Kidney (tissue), 22 donors: ENCODE measurements at places on chromosomes 1 and 21.
A peak's percentile ranks its signal among the peaks of the same experiment; 100 is the strongest.

DNA sequence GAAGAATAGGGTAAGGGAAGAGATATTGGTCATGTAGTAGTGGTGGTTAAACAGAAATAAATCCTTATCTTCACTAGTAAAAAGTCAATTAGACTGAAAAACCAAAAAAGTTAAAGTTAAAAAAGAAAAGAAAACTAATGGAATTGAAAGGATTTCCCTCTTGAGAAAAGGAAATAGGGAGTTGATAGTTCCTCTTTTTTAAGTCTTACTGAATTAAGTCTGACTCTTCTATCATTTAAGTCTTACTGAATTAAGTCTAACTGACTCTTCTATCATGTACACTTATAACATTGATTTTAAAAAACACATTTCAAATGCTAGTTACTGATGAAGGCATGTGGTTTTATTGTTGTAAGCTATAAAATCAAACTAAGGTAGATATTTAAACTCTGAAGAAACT lies 49.5 kb upstream of the TENT5C start:
- no peak for DNase-seq

- no peak for DNase-seq
Observed at GRCh38 chr21:36297938-36298572, 21.9 kb upstream of the MORC3 start.

GRCh38 chr1:17733661-17734060 lies 21.5 kb upstream of the ACTL8 start:
- no peak for DNase-seq

- no peak for DNase-seq
Observed at GRCh38 chr1:236273358-236273757, 8.4 kb downstream of the ERO1B start.

DNA sequence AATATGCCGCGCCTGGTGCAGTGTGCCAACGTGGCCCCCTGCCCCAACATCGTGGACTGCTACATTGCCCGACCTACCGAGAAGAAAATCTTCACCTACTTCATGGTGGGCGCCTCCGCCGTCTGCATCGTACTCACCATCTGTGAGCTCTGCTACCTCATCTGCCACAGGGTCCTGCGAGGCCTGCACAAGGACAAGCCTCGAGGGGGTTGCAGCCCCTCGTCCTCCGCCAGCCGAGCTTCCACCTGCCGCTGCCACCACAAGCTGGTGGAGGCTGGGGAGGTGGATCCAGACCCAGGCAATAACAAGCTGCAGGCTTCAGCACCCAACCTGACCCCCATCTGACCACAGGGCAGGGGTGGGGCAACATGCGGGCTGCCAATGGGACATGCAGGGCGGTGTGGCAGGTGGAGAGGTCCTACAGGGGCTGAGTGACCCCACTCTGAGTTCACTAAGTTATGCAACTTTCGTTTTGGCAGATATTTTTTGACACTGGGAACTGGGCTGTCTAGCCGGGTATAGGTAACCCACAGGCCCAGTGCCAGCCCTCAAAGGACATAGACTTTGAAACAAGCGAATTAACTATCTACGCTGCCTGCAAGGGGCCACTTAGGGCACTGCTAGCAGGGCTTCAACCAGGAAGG lies 4.3 kb downstream of the GJB3 start:
- DNase-seq = no peak

DNA sequence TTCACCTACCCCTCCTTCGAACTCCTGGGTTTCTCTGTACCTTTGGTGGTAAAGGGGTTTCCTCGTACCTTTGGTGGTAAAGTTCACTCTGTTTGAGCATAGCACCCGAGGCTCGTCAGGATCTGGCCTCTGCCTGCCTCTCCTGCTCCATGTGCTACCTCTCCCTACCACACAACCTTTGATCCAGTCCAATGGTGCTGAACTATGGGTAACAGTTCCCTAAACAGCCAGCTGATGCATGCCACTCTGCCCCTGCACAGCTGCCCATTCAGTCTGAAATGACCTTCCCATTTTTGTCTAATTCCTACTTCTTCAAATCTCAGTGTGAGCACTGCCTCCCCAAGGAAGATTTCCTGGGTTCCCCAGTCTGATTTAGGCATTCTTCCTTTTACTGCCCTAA lies 14.0 kb downstream of the OVAAL start:
- DNase-seq = no peak

- no peak for DNase-seq
Observed at GRCh38 chr1:14681182-14681581, 82.7 kb downstream of the KAZN start.

DNA sequence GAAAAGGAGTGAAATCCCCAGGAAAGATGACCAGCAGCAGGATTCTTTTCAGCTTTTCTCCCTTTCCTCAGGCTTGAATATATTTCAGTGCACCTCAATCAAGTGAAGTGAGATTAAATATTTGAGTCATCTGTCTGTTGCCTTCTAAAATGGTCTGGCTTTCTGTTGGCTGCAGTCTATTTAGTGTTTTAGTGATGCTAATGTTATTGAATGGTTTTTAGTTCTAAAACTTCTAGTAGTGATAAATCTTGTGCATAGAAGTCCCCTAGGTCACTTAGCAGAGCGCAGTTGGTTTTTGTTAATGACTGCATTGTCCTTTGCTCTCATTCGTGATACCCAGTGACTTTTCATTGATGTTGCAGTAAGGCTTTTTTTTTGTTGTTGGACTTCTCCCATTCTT lies 53.5 kb downstream of the ITSN1 start:
- no peak for DNase-seq

GRCh38 chr21:35257413-35257812 lies 208.3 kb upstream of the RUNX1 start:
- no peak for DNase-seq

DNA sequence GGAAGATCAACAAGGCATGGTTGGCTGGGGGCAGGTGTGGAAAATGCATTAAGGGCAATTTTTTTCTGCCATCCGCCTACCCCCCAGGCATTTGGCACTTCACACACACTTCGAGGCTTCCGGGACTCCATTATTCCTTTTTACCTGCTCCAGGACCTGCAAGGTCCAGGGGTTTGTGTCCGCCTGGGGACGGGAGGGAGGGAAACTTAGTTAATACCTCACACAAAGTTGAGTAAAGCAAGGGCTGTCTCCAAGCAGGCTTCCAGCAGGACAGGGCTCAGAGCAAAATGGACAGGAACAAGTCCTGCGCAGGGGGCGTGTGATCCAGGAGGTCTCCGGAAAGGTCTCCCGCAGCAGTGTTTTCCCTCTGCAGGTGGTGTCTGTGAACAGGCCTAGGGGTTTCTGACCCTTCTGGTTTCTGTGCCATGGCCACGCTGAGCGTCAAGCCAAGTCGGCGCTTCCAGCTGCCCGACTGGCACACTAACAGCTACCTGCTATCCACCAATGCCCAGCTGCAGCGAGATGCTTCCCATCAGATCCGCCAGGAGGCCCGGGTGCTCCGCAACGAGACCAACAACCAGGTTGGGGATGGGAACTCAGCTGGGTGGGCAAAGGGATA lies 712 bp downstream of the TEKT2 start:
- peak; percentile 62 for DNase-seq

- no peak for DNase-seq
Observed at GRCh38 chr1:203462878-203463277, 12.7 kb upstream of the PRELP start.

DNA sequence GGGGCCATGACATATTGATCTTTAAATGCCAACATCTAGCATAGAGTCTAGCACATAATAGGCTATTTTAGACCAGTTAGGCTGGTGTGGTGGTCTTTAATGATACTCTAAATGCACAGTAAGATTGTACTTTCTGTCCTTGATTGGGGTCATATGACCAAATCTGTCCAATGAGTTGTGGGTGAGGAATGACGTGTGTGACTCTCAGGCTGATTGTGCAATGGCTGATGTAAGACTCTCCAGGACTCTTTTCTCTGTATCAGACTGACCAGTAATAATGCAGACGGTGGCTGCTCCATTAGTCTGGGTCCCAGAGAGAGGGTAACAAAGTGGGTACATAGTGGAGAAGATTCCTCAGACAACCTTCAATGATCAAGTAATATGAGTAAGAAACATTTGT lies 541.6 kb upstream of the CAMK1G start:
- DNase-seq = no peak

GRCh38 chr1:208251911-208252835 lies 8.0 kb upstream of the PLXNA2 start:
- DNase-seq = no peak

DNA sequence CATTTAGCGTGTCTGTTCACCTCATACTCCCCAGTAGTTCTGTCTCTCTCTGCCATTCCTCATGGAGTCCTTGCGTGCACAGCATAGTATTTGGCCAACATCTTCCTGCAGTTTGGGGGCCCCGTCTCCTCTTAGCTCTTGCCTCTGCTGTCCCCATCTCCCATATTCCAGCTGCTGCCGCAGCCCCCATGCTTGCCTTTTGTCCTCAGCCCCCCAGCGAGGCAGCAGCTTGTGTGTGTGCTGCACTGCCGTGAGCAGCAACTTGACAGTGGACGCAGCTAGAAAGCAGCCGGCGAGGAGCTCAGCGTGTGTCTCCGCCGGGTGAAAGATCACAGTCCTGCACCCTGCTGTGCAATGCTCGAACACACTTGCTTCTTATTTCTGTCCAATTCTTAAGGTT lies 164.2 kb upstream of the COL6A1 start:
- no peak for DNase-seq

DNA sequence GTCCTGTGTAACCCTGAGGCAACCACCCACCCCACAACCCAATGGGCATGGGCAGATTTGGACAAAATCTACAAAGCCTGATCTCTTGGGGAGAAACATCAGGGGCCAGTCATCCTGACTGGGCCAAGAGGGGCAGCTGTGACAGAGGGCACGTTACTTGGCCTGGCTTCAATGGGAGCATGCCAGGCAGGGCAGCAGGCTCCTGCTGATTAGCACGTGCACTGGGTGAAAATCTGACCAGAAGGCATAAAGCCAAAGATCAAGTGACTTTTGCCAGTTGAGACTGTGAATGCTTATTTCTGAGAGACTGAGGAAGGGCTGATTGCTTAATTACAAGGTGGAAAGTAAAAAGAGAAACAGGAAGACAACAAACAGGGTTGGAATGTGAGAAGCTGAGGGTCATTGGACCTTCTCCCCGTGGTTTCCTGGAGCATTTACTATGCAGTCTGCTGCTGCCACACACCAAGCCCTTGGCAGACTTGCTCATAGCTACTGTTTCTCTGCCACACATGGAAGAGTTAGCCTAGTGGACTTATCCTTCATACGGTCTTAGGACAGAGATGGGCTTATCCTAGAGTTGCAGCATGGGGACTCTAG lies 39.8 kb upstream of the TNR start:
- DNase-seq = no peak

- DNase-seq = no peak
Observed at GRCh38 chr1:186683652-186684410, 3.6 kb upstream of the PTGS2 start.

DNA sequence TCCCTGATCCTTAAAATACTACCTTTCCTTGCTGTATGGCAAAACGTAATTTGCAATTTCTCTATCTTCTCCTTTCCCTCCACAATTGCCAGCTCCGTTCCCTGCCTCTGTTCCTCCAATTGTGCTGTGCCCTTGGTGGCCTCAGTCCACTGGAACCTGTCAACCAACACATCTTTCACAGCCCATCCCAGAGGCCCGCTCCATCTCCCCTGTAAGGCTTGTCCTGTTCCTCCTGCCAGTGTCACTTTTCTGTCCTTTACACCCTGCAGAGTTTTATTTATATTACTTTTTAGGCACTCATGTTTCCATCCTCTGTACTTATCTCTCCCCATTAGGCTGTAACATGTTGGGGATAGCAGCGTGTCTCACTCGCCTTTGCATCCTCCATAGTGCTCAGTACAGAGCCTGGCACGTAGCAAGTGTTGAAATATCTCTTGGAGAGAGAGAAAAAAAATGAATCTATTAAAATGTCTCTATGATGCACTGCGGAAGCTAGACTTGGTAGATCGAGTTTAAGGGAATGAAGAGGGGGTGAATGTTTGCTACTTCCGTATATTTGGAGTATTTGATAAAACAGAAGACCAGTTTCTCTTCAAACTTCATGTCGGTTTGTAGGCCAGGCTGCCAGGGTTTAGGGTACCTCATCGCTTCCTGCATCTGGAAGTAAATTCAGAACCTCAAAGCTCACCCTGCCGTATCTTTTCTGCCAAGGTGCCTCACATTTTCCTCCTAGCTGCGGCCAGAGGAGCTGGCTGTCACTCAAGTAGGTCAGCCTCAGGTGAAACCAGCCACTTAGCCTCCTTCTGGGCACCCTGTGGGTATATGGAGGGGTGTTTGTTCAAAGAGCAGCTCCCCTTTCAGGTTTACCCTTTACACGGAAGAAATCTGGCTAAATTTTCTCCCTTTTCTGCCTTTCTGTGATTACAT lies 303.8 kb downstream of the TM2D1 start:
- DNase-seq = no peak

DNA sequence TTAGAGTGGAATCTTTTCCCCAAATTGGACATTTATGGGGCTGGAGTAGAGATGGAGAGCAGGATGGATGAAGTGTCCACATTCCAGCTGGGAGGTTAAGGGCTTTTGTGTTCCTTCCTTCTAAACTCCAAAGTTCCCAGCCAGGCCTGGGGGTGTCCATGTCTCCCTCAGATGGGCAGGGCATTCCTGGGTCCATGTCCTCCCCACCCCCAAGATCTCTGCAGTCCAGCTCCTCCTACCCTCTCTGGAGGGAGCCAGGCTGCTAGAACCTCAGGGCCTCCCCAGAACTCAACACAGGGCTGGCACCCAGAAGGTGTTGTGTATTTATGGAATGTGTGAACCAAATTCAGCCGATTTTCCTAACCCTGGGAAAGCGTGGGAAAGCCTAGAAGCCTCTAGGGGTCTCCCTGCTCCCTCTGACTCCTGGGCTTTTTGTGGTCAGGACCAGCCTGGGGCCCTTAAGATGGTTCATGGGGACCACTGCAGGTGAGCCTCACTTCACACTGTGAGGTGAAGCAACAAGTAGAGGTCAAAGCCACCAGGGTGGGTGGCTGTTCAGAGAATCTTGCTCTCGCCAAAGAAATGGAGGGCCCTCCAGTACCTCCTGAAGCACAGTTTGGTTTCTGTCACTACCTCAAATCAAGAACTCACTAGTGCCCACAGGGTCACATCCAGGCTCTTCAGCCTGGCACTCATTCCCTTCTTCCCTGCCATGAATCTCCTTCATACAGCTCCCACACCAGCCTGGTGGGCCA lies 54.8 kb downstream of the GLIS1 start:
- DNase-seq = no peak

- no peak for DNase-seq
Observed at GRCh38 chr1:50415235-50416149, 7.8 kb downstream of the DMRTA2 start.

- DNase-seq = no peak
Observed at GRCh38 chr1:167651161-167651693, 21.2 kb downstream of the RCSD1 start.

- DNase-seq = no peak
Observed at GRCh38 chr1:208000504-208000903, 89.6 kb upstream of the CD34 start.
